Right ventricle myocardium superior (tissue), 1 donor: ENCODE measurements at places on chromosomes 3 and 15.

GRCh38 chr3:50157827-50158529 is 2.9 kb downstream of the SEMA3F start:
- DNase-seq, result no peak

DNA sequence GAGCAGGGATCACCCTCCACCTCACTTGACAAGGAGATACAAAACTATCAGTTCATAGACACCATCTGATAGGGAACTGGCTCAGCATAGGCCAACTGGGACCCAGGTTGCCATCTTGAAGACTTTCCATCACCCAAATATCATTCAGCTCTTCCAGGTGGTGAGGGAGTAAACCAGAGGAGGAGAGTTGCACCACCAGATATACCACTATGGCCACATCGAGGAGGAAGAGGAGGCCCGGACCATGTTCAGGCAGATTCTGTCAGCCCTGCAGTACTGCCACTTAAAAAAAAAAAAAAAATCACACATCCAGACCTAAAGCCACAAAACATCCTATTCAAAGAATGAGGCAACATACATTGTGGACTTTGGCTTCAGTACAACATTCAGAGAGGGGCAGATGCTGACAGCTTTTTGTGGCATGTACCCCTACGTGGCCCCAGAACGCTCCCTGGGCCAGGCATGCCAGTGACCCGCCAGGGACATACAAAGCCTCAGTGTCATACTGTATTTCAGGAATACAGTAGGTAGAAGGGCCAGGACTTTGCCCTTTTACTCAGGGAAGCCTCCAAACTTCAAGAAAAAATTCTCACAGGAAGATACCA is 18.4 kb upstream of the EMC3 start:
- no peak for DNase-seq

- no peak for DNase-seq
These were observed 194.6 kb downstream of the THRB start for GRCh38 chr3:24299806-24300626.

- DNase-seq, result peak; percentile 43
These were observed 3.0 kb downstream of the BBX start for GRCh38 chr3:107525644-107526305.

- DNase-seq, result no peak
These were observed 115.5 kb downstream of the NFKBIZ start for GRCh38 chr3:101964861-101965260.

GRCh38 chr3:48919215-48920138 is 835 bp downstream of the ARIH2 start:
- no peak for DNase-seq

DNA sequence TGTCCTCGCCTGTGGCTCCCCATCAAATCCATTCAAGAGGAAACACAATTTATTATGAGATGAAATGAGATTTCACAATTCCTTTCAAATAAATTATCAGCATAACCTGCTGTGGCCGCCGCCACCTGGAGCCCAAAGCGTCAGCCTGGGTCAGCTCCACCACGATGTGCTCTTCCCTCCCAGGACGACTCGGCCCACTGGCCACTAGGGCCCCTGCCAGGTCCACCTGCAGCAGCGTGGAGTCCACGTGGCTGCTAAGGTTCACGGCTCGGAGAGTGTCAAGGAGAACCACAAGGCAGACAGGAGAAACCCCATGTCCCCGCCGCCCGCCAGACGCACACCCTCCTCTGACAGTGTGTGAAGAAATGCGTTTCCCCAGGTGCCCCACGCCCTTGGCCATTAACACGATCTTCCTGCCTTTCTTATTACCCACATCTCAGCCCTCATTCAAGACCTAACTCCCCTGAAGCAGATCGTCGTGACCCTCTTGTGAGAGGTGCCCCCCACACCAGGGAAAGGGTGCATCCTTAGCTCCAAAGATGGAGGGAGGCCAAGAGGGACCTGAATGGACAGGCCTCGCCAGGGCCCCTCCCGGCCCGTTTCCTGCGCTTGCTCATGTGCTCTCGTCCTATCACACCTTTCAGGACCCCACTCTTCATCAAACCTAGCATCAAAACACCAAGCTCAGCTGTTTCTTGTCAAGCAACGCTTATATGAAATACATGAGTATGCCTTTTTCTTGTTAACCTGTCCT is 80.6 kb downstream of the OCA2 start:
- no peak for DNase-seq

GRCh38 chr3:45100981-45101407 is 45.2 kb downstream of the CDCP1 start:
- no peak for DNase-seq

GRCh38 chr15:99485992-99486370 is 79.8 kb upstream of the MEF2A start:
- DNase-seq, result no peak

DNA sequence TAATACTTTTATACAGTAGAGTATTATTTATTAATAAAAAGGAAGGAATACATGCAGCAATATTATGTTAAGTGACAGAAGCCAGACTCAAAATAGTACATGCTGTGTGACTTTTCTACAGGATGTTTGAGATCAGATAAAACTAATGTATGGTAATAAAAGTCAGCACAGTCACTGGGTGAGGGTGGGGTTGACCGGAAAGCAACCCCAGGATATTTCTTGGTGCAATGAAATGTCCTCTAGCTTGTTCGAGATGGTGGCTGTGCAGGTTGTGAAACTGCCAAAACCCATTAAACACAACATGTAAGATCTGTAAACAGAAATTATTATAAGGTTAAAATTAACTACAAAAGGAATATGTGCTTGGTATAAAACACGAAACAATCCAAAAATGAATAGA is 20.8 kb upstream of the ALDH1L1 start:
- no peak for DNase-seq

GRCh38 chr3:58333206-58334012 is 717 bp downstream of the PXK start:
- DNase-seq, result peak; percentile 46

GRCh38 chr3:165549665-165550064 is 287.6 kb downstream of the BCHE start:
- no peak for DNase-seq

DNA sequence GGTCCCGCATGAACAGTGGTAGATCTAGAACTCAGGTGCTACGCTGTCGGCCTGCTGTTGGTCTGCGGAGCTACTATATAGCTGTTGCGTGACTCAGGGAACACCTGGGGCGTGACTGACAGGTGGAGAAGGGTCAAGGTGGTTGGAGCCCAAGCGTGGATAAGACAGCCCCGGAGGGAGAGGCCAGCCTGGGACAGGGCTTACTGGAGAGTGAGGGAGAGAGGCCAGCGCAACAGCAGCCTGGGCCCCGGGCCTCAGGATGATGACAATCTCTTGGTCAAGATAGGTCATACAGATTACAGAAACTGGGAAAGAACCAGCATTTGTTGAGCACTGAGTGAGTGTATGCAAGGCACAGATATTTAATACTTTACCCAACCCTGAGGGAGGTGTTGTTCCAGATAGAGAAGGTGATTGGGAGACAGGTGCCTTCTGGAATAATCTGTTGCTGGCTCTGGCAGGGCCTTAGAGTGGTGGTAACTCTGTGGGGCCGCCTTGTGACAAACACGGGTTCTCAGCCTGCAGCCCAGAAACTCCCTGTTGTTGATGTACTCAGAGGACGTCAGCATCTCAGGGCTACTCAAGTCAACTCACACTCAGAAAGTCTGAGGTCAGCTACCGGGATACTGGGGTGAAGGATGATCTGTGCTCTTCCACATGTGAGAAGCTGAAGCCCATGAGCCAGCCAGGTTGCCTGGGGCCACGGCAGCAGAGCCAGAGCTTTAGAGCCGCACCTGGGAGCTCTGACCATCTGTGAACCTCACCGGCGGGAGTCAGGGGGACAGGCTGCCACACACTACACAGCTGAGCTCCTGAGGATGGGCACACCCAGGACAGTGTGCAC is 265.4 kb upstream of the HES1 start:
- DNase-seq, result no peak

GRCh38 chr3:30048431-30048830 is 558.0 kb upstream of the TGFBR2 start:
- no peak for DNase-seq

DNA sequence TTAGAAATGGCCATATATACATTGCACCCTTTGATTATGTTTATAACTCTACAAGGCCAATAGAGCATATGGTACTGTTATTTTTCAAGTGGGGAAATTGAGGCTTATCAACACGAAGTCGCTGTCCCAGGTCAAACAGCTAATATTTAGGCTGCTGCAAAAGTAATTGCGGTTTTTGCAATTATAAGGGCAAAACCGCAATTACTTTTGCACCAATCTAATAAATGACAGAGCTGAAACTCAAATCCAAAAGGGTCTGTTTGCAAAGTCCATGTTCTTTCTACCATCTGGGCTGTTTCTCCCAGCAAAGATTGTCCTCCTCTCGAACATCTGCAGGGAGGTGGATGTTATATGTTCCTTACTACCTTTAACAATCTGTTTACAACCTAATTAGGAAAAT is 147.2 kb downstream of the CADPS start:
- no peak for DNase-seq

DNA sequence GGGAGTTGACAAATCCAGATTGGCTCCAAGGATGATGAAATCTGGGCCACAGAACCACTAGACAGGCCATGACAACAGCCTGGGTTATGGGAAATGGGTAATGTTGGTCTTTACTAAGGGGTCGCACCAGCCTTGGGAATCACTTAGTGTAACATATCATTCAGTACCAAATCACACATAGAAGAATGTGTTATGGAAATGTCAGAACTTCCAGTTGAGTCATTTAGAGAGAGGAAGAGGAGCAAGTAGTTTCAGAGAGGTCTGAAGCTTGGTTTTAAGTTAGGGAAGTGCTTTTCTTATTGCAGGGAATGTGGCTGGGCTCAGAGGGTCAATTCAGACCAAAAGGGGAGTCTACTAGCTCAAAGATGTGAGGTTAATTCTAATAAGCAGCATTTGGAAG is 241.6 kb upstream of the ZPLD1 start:
- DNase-seq, result no peak

- DNase-seq, result peak; percentile 81
These were observed 26.5 kb downstream of the KLF13 start for GRCh38 chr15:31352911-31353811.

GRCh38 chr15:85642693-85643066 is 152.0 kb downstream of the KLHL25 start:
- peak; percentile 79 for DNase-seq

GRCh38 chr3:150736316-150736719 is 26.7 kb downstream of the SIAH2 start:
- DNase-seq, result no peak

DNA sequence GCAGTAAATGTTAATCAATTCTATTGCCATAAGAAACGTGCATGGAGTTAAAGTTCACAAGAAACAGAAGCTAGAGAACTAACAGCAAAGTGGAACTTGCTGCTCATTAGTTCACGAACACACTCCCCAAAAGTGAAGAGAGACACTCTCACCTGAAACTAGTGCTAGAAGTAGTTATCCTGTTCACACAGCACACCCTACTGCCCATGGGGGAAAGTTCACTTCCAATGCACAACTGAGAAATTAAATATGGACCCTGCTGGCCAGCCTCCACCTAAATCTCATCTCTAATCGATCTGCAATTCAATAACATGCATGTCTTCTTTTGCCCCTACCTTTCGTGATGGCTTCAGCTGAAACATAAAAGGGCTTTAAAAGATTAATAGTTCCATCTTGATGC is 39.4 kb upstream of the FRMD4B start:
- no peak for DNase-seq

DNA sequence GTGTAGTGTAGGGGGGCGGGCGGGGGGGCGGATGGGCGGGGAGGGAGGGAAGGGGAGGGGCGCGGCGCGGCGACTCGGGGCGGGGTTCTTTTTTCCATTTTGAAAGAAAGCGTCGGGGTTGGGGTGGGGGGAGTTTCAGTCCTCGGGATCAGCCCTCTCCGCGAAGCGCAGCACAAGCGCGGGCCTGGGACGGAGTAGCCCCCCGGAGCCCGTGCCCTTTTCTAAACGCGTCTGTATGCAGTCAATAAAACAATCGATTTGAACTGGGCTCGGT is 6.1 kb downstream of the ISLR2 start:
- no peak for DNase-seq

DNA sequence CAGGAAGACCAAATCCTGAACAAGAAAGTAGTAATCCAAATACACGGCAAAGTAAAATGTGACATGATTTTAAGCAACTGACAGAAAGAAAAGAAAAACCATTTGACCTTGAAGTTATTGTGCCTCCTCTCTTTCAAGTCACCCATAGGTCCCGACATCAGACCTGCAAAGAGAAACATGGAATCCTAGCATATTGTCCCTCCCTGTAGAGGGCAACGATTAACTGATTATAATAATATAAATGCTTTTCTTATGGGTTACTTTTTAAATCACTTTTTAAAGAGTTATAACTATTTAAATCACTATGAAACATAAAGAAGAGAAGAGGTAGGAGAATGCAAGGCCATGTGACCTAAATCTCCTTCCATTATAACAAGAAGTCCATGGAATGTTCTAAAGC is 143.2 kb upstream of the LIPC start:
- no peak for DNase-seq

- DNase-seq, result no peak
These were observed 60.8 kb upstream of the ARHGEF3 start for GRCh38 chr3:56862352-56863062.

DNA sequence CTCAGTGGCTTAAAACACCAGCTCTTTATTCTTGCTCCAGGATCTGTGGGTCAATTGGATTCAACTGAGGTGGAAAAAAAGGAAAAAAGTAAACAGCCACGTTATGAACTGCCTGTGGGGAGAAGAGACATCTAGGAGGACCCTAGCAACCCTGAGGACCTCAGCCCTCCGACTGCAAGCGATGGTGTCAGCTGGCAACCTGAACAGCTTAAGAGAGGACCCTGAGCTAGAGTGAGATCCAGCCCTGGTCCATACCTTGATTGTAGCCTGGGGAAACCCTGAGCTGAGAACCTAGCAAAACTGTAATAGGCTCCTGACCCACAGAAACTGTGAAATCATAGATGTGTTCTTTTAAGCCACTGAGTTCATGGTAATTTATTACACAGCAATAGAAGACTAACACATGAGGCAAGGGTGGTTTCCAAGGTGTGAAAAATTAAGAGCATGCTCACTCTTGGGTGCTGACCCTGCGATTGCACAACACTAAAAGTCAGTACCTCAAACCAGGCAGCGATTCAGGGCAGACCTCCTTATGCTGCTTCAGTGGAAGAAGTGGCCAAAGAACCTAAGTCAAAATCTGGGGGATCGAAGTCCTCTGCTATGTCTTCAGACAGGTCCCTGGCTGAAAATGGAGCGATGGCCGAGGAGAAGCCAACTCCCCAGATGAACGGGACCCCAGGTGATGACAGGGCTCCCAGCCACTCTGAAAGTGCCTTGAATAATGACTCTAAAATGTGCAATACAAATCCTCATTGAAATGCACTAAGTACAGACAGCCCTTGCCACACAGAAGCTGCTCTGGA is 57.7 kb downstream of the GASK1A start:
- DNase-seq, result no peak

- DNase-seq, result no peak
These were observed 17.3 kb downstream of the MAPKBP1 start for GRCh38 chr15:41791547-41791937.

GRCh38 chr15:54840621-54841398 is 355.9 kb downstream of the RSL24D1 start:
- DNase-seq, result no peak

DNA sequence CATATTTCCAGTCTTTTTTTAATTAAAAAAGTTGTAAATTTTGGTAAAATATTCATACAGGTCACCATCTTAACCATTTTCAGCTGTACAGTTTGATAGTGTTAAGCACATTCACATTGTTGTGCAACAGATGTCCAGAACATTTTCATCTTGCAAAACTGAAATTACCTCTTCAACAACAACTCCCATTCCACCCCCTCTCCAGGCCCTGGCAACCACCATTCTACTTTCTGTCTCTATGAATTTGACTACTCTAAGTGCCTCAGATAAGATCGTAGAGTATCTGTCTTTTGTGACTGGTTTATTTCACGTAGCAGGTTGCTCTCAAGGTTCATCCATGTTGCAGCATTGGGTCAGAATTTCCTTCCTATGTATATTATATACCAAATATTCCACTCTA is 76.0 kb downstream of the SLCO3A1 start:
- DNase-seq, result no peak
